Suppressor macrophage treated with lipopolysaccharide for 1 hour (primary cell): ENCODE measurements at places on chromosomes 4 and X.
A peak's percentile ranks its signal among the peaks of the same experiment; 100 is the strongest.

DNA sequence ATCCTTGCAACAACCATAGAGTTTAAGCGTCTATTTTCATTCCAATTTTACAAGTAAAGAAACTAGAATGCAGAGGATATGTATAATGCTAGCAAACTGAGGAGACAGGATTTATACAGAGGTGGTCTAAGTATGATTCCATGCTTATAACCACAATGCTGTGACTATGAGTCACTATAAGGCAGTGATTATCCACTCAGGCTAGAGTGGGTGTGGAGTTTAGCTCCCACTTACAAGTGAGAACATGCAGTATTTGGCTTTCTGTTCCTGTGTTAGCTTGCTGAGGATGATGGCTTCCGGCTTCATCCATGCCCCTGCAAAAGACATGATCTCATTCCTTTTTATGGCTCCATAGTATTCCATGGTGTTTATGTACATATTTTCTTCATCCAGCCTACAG, 41.6 kb upstream of the EDA2R start:
- no peak for DNase-seq

GRCh38 chr4:182015893-182016292, 227.3 kb upstream of the TENM3 start:
- no peak for DNase-seq

- DNase-seq, result no peak
Observed at GRCh38 chr4:30726090-30726675, 6.0 kb downstream of the PCDH7 start.

DNA sequence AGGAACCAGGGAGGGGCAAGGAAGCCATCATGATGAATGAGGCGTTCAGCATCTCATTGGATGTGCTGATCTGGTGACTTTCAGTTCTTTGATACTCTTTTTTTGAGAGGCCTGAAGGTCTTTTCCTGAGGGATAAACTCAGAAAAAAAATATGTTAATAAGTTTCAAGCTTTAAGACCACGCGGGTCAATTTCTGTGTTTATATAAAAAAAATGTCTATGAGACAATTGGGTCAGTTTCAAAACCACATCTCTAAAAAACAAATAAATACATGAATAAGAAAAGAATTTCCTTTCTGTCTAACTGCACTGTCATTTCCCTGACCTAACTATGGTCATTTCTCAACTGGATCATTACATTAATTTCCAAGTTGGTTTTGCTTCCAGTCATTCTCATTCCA, 62.6 kb downstream of the TRIML1 start:
- DNase-seq, result no peak

GRCh38 chrX:10047133-10047532, 80.0 kb downstream of the CLDN34 start:
- no peak for DNase-seq

DNA sequence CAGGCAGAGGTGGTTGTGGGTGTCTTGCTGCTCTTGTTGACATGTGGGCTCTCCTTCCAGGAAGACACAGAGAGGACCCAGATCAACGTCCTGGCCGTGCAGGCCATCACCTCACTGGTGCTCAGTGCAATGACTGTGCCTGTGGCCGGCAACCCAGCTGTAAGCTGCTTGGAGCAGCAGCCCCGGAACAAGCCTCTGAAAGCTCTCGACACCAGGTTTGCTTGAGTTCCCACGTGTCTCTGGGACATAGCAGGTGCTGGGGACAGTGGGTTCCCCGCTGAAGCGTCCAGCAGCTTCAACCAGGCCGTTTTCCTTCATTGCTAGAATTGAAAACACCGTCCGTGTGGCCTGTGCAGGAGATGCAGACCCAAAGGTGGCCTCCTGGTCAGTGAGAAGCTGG, 25.6 kb upstream of the MSANTD1 start:
- no peak for DNase-seq

DNA sequence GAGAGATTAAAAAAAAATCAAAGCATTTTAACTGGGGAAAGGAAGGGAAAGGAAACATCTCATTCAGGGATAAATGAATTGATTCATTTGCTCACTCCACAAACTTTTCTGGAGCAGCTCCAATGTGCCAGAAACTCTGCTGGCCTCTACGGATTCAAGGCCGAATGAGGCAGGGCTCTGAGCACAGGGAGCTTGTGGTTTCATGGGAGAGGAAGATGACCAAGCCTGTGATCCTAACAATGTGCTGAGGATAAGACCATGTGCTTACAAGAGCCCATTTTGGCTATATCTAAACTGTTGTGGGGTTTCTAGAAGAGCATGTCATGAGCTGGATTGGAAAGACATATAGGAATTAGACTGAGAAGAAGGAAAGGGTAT, 137.5 kb downstream of the ZNF674 start:
- no peak for DNase-seq

- no peak for DNase-seq
Observed at GRCh38 chr4:143356493-143356892, 19.8 kb downstream of the GAB1 start.

DNA sequence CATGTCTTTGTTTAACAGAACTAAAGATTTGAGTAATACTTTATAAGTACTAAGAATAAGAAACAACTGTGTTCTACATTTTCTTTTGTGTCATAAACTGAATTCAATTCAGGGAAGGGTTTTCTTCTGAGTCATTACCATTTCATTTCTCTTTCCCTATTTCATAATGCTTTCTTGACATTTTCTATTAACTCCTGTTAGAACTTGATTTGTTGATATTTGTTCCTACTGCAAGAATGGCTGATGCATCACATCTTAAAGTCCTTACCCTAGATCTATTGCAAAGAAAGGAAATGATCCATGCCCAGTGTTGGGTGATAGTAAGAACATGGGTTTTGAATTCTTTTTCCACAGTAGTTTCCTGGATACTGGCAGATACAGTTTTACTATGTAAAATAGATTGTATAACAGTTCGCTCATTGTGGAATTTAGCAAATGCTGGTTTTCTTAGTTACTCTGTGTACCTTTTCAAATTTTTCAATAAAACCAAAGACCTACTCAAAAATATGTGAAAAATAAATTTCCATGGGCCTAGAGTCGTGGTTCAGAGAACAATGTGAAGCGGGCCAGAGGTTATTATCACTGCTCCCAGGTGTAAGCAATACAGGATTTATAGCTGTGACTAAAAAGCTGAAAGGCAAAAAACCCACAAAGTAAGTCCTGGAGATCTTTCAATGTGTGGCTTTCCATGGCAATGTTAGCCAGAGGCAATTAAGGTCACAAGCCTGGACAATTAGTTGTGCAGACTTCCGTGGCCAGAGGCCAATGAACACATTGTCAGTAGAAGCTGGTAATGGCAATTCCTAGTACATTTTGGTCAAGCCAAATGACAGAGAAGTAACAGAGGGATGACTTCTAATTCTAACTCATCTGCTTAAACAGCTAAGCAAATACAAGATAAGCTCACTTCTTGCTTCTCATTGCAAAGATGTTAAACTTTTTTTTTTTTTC, 127.3 kb upstream of the FAT4 start:
- no peak for DNase-seq

DNA sequence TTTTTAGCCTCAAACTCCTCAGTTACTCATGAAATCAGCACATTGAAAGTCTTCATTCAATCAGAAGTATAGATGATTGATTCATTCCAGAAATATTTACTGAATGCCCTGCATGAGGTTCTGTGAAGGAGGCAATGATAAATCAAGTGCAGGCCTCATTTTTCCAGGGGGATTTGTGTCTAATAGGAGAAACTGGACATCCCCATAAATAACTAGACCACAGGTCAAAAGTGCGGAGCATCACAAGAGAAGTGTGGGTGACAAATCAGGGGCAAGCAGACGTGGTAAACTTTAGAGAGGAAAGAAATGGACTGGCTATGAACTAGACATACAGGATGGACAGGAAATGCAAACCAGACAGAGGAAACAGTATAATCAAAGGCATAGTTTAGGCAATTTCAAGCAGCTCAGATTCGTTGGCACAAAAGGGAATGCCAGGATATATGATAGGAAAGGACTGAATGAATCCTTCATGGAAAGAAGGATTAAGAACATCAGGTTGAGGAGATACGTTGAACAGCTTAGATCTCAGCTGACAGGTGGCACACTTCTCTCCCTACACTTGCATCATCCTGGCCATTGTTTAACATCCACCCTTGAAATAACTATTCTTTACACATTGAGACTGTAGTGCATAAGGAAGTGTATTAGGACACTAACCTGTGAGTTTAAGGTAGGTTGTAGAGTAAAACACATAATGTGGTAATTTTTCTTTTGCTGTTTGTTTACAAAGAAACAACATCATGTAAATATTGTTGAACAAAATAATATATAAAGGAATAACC, 69.6 kb upstream of the RASGEF1B start:
- no peak for DNase-seq

- no peak for DNase-seq
Observed at GRCh38 chr4:169662206-169662605, 41.8 kb downstream of the CLCN3 start.

DNA sequence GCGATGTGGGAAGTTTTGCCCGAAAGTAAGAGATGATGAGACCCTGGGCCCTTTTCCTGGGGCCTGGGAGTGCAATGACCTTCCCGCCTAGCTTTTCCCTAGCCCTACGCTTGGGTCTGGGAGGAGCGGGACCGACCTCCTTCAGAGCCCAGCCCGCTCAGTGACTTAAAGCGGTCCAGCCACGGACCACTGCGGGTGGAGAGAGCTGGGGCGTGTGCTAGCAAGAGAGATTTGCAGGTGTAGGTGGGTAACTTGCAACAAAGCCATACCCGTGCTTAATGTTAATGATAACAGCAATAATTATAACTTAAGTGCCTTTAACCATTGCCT, 503 bp upstream of the PDE5A start:
- no peak for DNase-seq

DNA sequence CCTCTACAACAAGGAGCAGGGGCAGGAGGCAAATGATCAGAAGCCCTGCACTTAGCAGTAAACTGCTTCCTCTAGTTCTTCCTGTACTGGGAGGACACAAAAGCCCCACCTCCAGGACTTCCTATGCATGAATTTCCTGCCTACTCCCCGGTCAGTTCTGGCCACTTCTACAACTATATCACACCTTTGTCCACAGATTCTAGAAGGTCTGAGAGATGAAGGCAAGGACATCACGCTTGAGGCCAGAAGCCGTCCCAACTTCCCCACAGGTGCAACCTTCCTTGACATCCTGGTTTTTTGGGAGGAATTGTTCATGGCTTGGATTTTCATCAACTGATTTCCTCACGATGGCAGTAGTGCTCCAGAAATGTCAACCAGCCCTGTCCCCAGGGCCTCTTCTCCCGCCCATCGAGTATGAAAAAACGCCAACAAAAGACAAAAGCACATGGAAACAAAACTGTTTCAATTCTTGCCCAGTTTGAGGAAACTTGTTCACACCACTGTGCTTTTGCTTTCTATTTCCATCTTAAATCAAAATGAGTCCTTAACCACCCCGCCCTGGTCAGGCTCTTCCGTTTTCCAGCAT, 206.5 kb upstream of the STK26 start:
- peak; percentile 93 for DNase-seq

GRCh38 chr4:149886786-149887490, 71.3 kb upstream of the IQCM start:
- peak; percentile 3 for DNase-seq

- no peak for DNase-seq
Observed at GRCh38 chr4:128291096-128291495, 3.5 kb upstream of the PGRMC2 start.

- no peak for DNase-seq
Observed at GRCh38 chr4:82644734-82645126, 82.9 kb upstream of the TMEM150C start.

DNA sequence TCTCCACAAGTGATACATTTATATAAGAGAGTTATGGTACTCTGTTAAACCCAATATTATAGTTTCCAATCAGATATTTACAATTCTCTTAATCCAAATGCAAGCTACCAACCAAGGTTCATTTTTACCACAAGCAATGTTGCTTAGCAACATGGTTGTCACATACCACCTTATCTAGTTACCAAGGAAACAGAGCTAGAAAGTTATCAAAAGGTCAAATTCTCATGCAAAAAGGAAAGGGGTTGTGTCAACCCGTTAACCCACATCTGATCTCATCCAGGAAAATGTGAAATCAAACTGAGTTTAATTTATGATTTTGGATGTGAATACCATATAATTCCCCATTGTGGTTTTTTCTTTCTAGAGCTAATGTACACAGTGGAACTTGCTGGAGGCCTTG, 274.1 kb upstream of the MAGEB2 start:
- no peak for DNase-seq

GRCh38 chr4:123230061-123230460, 166.5 kb upstream of the SPRY1 start:
- DNase-seq, result no peak

GRCh38 chrX:46366381-46367207, 178.6 kb downstream of the ZNF674 start:
- DNase-seq, result no peak

- DNase-seq, result peak; percentile 68
Observed at GRCh38 chr4:57037982-57038604, 59.4 kb downstream of the POLR2B start.

- no peak for DNase-seq
Observed at GRCh38 chrX:107348051-107348450, 101.4 kb upstream of the FRMPD3 start.

DNA sequence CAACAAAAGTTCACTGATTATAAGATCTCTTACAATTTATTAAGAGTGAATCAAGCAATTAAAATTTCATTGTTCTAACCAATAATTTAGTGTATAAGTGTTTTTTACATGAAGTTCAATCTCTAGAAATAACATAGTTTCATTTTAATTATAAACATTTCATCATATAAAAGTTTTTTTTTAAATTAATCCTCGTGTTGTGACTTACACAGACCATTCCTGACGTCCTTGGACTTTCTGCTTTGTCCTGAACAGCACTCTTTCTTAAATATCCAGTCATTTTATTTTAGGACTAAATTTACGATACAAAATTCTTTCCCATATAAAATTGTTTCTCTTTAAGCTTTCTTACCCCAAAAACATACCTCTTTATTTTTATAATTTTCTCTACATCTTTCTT, 841.7 kb upstream of the POU3F4 start:
- DNase-seq, result no peak

- DNase-seq, result no peak
Observed at GRCh38 chrX:73127700-73128241, 48.5 kb upstream of the PABPC1L2A start.

- DNase-seq, result no peak
Observed at GRCh38 chrX:132393992-132394391, 94.8 kb downstream of the MBNL3 start.

- DNase-seq, result no peak
Observed at GRCh38 chr4:176642472-176642871, 150.2 kb downstream of the VEGFC start.

DNA sequence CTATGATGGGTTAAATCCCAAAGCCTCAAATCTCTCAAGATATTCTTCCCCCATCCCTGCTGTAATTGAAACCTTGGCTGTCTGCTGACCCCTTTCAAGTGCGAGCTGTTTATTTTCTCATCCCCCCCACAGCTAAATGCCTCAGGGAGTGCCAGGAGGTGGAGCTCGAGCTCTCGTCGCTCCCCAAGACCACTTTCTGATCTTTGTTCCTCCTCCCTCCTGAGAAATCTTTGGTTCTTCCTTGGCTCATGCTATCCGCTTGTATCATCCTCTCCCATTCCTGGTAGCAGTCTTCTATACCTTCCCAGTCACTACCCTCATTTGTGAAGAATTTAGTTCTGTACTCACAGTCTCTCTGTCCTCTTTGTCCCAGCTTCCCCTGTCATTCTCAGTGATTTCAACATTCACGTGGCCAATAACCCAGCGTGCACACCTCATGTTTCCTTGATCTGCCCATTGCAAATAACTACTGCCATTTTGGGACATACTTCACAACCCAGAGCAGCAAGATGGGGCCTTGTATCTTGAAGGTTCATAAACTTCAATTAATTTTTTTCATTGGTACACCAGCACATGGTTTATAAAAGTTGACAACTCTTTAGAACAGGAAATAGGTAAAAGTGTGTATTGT, 9.2 kb upstream of the SLC25A43 start:
- DNase-seq, result no peak

GRCh38 chrX:367866-368265, 18.8 kb downstream of the PPP2R3B start:
- DNase-seq, result no peak
